Body of pancreas (tissue), 4 donors: ENCODE measurements at places on chromosomes 11 and 22. TPM values are rescaled to one million over a fixed set of nuclear protein-coding genes. Genes with fewer than 3 reads are reported as not detected.
A peak's percentile ranks its signal among the peaks of the same experiment; 100 is the strongest.

SRSF8 gene
- total RNA-seq, result 23.9 TPM

PITPNB gene
- 39.6 TPM for total RNA-seq

APOBEC3B gene
- total RNA-seq, result 2.1 TPM

- H3K36me3 ChIP-seq, result no peaks in the 10 kb centered on the region
- H3K4me3 ChIP-seq, result no peak overlapping the region
- no peak for DNase-seq
- no peak overlapping the region for H3K27ac ChIP-seq
Measured at GRCh38 chr22:26912655-26913345, 255.4 kb downstream of the MIAT start.

DNA sequence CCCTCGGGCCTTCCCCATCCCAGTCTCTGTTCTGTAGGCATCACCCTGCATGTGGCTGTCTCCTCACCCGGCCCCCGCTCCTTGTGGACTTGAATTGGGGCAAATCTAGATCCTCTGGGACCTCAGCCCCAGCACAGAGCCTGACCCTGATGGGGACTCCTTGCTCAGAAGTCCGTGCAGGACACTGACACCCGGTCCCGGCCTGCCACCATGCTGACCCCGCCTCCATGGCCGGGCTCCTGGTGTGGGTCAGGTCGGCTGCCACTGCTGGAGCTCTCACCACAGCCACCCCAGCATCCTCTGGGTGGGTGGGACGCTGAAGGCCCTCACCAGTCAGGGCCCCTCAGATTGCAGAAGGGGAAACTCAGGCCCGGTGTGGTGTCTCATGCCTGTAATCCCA, 1.8 kb downstream of the IGLL1 start:
- H3K36me3 ChIP-seq, result no peaks in the 10 kb centered on the region
- no peaks in the 10 kb centered on the region for H3K4me1 ChIP-seq
- H3K27me3 ChIP-seq, result no peaks in the 10 kb centered on the region
- no peak for DNase-seq
- H3K27ac ChIP-seq, result no peak overlapping the region

GRCh38 chr11:118252688-118253087, 523 bp upstream of the MPZL3 start:
- no peak for DNase-seq
- peaks cover 14% of the 10 kb centered on the region for H3K4me1 ChIP-seq
- H3K4me3 ChIP-seq, result no peak overlapping the region
- H3K27ac ChIP-seq, result peak overlapping the region; percentile 97
- peaks cover 2% of the 10 kb centered on the region for H3K36me3 ChIP-seq
- H3K27me3 ChIP-seq, result no peaks in the 10 kb centered on the region

DNA sequence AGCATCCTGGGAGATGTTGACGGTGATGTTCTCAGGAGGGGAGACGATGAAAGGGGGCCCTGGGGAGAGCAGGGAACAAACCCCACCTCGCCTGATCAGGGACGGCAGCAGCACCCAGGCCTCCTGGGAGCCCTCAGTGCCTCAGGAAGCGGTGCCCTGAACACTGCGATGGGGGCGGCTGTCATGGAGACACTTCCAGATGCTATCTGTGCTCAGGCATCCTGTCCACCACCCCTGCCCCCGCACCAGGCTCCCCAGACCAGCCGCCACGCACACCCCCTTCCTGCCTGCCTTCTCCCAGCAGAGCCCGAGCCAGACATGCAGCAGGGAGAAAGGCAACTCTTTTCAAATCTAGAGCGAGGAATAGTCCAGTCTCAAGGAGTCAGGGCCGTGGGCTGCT, 20.6 kb downstream of the IGSF9B start:
- no peaks in the 10 kb centered on the region for H3K36me3 ChIP-seq
- H3K4me3 ChIP-seq, result no peak overlapping the region
- no peaks in the 10 kb centered on the region for H3K4me1 ChIP-seq
- H3K27me3 ChIP-seq, result no peaks in the 10 kb centered on the region
- no peak overlapping the region for H3K27ac ChIP-seq
- DNase-seq, result no peak

- H3K4me1 ChIP-seq, result peaks cover 17% of the 10 kb centered on the region
- no peak overlapping the region for H3K4me3 ChIP-seq
- H3K36me3 ChIP-seq, result no peaks in the 10 kb centered on the region
- H3K27me3 ChIP-seq, result no peaks in the 10 kb centered on the region
- DNase-seq, result no peak
- no peak overlapping the region for H3K27ac ChIP-seq
Measured at GRCh38 chr11:34335331-34335730, 22.5 kb downstream of the ABTB2 start.

GRCh38 chr11:22084564-22084963, 108.3 kb upstream of the ANO5 start:
- H3K27ac ChIP-seq, result peak overlapping the region; percentile 27
- H3K27me3 ChIP-seq, result no peaks in the 10 kb centered on the region
- no peak for DNase-seq
- H3K4me1 ChIP-seq, result peaks cover 38% of the 10 kb centered on the region
